Suppressor macrophage (primary cell): ENCODE measurements at places on chromosomes 6 and 20.

DNA sequence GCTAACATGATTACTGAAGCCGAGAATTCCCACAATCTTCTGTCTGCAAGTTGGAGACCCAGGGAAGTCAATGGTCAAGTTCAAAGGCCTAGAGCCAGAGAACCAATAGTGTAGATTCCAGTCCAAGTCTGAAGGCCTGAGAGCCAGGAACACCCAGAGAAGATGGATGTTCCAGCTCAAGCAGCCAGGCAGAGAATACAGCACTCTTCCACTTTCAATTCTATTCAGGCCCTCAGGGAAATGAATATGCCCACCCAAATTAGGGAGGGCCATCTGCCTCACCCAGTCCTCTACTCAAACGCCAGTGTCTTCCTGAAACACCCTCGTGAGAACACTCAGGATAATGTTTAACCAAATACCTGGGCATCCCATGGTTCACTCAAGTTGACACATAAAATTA is 123.5 kb downstream of the THBS2 start:
- DNase-seq = no peak

- no peak for DNase-seq
Measured at GRCh38 chr6:153149891-153150290, 18.8 kb upstream of the RGS17 start.

DNA sequence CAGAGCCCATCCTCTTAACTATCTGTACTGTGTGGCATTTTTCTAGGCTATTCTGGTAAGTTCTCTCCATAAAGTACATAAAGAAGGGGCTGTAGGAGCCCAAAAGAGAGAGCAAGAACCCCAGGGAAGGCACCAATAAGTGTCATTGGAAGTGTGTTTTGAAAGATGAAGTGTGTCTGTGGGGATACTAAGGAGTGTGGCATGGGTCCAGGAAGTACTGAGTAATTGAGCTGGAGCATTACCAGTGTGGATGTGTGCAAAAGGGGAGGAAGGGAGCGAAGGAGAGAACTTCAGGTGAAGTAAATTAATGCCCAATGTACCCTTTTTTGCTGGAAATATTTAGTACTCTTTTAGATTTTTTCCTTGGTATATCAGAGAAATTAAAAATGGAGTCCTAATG is 63.9 kb downstream of the KCNS1 start:
- DNase-seq = no peak

DNA sequence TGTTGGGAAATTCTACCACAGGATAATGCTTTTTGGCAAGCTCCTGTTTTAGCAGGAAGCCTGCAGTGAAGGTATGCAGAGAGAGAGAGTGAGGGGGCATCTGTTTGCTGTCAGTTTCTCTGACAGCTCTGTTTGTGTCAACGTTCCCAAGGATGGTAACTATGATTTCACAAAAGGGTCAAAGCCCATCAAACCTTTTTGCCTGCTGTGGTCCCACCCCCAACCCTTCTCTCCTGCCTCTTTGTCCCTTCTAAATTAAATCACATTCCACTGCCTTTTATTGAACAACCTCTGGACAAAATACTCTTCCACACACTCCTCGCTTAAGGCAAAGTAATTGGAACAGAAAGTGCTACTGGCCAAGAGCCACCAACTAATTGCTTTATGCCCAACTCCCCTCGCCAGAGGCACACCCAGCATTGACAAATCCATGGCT is 128.3 kb downstream of the TSHZ2 start:
- DNase-seq = no peak

GRCh38 chr6:156890627-156891314 is 113.6 kb downstream of the ARID1B start:
- DNase-seq = no peak

- no peak for DNase-seq
Measured at GRCh38 chr6:97052152-97052787, 127.7 kb downstream of the KLHL32 start.
